CD14-positive monocyte (primary cell): ENCODE measurements at places on chromosomes 2 and 18. TPM values are rescaled to one million over a fixed set of nuclear protein-coding genes. Genes with fewer than 3 reads are reported as not detected.
A peak's percentile ranks its signal among the peaks of the same experiment; 100 is the strongest.

ATP8B1 gene
- polyA plus RNA-seq, result 0.11 TPM

GRCh38 chr2:30394096-30394495 lies 53.0 kb upstream of the LCLAT1 start:
- no peak overlapping the region for H3K4me3 ChIP-seq
- H3K27ac ChIP-seq, result no peak overlapping the region
- no peak for DNase-seq
- no peaks in the 10 kb centered on the region for H3K4me1 ChIP-seq
- no peaks in the 10 kb centered on the region for H3K27me3 ChIP-seq
- no peaks in the 10 kb centered on the region for H3K36me3 ChIP-seq

TLX2 gene
- not detected for polyA plus RNA-seq

- DNase-seq, result peak; percentile 47
- H3K4me1 ChIP-seq, result peaks cover 20% of the 10 kb centered on the region
Observed at GRCh38 chr2:100554798-100555407, 7.9 kb upstream of the PDCL3 start.

DNA sequence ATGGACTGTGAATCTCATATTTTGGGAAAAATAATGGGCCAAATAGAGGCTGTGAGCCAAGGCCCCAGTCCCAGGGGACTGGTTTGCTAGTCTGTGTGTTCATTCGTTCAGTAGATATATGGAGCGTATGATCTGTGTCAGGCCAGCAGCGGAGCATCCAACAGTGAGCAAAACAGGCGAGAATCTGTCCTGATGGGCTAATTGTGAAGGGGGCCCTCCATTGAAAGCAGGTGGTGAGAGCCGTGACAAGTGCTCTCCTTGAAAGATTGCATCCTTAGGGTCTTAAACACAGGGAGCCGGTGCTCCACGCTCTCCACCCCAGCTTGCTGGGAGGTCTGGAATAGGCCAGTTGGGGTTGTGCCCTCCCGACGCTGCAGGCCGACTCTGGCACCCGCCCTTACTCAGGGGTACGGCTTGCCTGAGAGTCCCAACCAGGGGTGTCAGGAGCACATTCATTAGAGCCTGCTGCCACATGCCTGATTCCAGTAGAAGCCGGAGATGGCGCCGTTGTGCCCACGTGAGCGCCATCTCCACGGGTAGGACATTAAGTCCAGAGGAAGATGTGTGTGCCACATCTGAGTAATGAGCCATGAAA lies 213.3 kb downstream of the SH3RF3 start:
- no peak for DNase-seq
- H3K27ac ChIP-seq, result no peak overlapping the region
- no peaks in the 10 kb centered on the region for H3K36me3 ChIP-seq
- no peak overlapping the region for H3K4me3 ChIP-seq
